Muscle of back (tissue), 13 donors: ENCODE measurements at places on chromosomes 13 and 19. TPM values are rescaled to one million over a fixed set of nuclear protein-coding genes. Genes with fewer than 3 reads are reported as not detected.

DNA sequence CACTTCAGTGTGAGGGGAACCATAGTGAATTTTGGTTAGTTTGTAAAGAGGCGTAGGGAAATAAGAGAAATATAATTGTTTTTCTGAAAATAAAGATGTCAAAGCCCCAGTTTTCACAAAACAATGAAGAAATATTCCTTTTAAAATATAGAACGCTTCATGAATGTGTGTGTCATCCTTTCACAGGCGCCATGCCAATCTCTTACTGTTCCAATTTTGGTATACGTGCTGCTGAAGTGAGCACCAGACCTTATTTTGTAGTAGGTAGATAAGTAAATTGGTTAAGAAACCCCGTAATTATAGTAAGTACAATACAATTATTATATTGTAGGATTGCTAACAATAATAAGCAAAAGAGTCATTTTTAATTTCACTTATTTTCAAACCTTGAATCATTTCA is 43.3 kb downstream of the NAA16 start:
- DNase-seq: no peak

DNA sequence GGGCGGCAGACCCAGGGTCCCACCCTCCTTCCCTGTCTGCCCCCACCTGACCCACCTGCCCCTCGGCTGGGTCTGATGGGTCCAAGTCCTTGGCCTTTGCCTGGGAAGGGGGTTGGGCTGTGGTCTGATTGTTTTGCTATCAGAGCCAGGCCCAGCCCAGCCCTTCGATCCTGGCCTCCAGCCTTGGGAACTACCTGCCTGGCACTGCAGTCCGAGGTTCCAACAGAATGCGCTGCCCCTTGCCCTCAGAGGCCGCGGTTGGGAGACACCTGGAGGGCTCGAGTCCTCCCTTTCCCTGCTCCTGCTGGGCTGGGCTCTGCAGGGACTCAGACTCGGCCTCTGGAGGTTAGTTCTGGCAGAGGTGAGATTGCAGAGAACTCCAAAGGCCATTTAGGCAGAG is 1.6 kb downstream of the CCL25 start:
- no peak for DNase-seq

DNA sequence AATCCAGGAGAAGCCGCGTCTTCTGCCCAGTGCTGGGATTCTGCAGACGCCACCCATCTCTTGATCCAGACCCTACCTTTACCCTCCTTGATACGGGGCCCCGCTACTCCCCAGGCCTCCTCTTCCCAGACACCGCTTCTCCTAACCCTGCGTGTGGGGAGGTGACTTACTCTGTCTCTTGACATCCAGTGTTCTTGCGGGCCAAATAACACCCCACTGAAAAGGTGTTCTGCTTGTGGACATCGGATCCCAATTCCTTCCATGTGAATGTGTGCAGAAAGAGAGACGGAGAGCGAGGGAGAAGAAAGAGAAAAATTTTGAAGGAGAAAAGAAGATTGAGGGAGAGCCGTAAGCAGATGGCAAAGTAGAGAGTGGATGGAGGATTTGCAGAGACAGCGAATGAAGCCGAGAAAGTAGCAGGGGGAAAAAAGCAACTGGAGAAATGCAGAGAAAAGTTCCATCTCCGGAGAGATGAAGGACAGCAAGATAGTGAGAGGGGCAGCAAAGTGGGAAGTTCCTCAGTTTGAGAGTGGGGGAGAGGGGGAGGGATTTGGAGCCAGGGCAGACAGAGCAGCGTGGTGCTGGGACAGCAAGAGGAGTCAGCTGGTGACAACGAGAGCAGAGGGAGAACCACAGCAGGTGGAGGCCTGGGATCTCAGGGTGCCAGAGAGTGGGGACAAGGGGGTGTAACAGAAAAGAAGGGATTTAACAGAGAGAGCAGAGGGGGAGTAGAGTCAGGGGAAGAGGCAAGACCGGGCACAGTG is 814 bp downstream of the ZNF480 start:
- DNase-seq: peak; percentile 10

GRCh38 chr13:110425444-110425780 is 118.3 kb downstream of the COL4A2 start:
- no peak for DNase-seq

DNA sequence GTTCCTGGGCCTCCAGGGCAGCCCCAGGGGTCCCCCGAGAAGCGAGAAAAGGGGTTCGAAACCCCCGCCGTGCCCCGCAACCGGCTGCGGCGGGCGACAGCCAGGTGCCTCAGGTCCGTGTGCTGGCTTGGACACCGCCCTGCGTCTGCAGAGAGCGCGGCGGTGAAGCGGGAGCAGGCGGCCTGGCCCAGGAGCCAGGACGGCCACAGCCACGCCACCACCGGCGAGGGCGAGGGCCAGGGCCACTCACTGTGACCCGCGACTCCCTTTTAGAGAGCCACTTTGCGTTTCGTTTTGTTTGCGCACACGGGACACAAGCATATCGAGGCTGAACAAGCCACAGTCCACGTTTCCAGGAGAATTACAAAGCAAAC is 110.4 kb downstream of the CRYL1 start:
- DNase-seq: no peak

DNA sequence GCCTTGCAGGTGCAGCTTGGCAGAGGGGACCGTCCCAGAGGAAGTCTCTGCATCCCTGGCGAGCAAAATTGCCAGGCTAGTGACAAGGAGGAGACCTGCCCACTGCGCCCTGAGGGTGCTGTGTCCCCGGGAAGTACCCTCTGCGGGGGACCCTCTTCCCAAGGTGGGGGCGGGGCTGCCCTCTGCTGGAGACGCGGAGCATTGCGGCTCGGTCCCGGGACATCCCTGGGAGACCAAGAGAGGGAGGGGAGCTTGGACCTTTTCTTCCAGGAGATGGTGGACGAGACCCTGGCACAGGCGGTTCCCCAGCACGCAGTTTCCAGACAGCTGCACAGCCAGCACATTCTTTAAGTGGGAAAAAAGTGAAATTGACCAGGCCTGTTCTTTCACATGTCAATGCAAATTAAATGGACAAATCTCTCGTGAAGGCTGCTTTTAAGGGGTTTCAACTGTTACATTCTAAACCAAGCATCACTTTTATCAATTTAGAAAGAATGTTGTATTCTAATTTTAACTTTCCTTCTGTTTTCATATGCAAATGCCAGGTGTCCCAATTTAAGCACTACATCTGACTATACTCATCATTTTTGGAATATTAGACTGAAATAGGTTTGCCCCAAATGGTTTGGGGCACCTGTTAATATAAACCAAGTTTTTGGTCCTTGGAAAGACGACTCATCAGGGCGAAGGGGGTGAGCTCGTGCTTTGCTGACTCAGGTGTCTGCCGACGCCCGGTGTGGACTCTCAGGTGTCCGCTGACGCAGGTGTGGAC is 60.7 kb downstream of the MCF2L start:
- DNase-seq: peak; percentile 40

GRCh38 chr13:30690282-30691188 is 44.8 kb upstream of the ALOX5AP start:
- DNase-seq: peak; percentile 93

DNA sequence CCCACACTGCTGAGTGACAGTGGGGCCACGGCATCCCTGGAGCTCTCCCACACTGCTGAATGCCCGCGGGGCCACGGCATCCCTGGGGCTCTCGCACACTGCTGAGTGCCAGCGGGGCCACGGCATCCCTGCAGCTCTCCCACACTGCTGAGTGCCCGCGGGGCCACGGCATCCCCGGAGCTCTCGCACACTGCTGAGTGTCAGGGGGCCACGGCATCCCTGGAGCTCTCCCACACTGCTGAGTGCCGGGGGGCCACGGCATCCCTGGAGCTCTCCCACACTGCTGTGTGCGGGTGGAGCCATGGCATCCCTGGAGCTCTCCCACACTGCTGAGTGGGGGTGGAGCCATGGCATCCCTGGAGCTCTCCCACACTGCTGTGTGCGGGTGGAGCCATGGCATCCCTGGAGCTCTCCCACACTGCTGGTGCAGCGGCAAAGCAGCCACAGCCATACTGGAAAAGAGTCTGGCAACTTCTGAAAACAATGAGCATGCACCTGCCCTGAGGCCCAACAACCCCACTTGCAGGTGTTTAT is 8.6 kb downstream of the TUBGCP3 start:
- no peak for DNase-seq

Gene C13orf42
- polyA plus RNA-seq: 0.10 TPM

Gene ZNF101
- polyA plus RNA-seq: 5.3 TPM

Gene LENG1
- 8.9 TPM for polyA plus RNA-seq

Gene CLEC17A
- 0.18 TPM for polyA plus RNA-seq
